ENCODE measurements at places on chromosomes 1 and 21. TPM values are rescaled to one million over a fixed set of nuclear protein-coding genes. Genes with fewer than 3 reads are reported as not detected.

SLC35F3 gene
- total RNA-seq, result 0.66 TPM

DNAJC16 gene
- total RNA-seq, result 30.1 TPM

NHLH2 gene
- not detected for total RNA-seq

ATP1A4 gene
- total RNA-seq, result 0.19 TPM

OR6K3 gene
- total RNA-seq, result not detected

PODN gene
- 8.1 TPM for total RNA-seq

HES4 gene
- 32.0 TPM for total RNA-seq

USH2A gene
- 0.06 TPM for total RNA-seq

BTG3 gene
- total RNA-seq, result 27.4 TPM

SPRR1B gene
- not detected for total RNA-seq

GSTM5 gene
- total RNA-seq, result 4.2 TPM

OLFM3 gene
- 0.41 TPM for total RNA-seq

CD52 gene
- total RNA-seq, result 30.8 TPM
